ENCODE measurements at places on chromosomes 13 and 19. TPM values are rescaled to one million over a fixed set of nuclear protein-coding genes. Genes with fewer than 3 reads are reported as not detected.

The HNRNPA1L2 gene
- 0.81 TPM for polyA plus RNA-seq

The GPR42 gene
- polyA plus RNA-seq: not detected

The CDX2 gene
- polyA plus RNA-seq: not detected

The MARCHF2 gene
- polyA plus RNA-seq: 39.1 TPM

The PSG5 gene
- polyA plus RNA-seq: not detected

The NLRP7 gene
- polyA plus RNA-seq: not detected

The ONECUT3 gene
- not detected for polyA plus RNA-seq

The BICRA gene
- polyA plus RNA-seq: 0.63 TPM

DNA sequence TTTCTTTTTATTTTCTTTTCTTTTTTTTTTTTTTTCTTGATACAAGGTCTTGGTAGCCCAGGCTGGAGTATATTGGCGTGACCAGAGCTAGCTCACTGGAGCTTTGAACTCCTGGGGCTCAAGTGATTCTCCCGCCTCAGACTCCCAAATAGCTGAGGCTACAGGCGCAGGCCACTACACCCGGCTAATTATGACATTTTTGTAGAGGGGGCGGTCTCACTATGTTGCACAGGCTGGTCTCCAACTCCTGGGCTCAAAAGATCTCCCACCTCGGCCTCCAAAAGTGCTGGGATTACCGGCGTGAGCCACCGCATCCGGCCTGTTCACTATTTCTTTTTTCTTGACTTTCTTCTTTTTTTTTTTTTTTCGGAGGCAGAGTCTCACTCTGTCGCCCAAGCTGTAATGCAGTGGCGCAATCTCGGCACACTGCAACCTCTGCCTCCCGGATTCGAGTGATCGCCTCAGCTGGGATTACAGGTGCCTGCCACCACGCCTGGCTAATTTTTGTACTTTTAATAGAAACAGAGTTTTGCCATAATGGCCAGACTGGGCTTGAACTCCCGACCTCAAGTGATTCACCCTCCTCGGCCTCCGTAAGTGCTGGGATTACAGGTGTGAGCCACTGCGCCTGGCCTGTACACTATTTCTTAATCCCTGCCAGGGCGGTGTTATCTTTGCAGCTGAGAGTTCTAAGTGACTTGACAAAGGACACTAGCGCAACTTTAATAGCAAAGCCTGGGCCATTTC, 37.1 kb upstream of the LSM14A start:
- DNase-seq: no peak

DNA sequence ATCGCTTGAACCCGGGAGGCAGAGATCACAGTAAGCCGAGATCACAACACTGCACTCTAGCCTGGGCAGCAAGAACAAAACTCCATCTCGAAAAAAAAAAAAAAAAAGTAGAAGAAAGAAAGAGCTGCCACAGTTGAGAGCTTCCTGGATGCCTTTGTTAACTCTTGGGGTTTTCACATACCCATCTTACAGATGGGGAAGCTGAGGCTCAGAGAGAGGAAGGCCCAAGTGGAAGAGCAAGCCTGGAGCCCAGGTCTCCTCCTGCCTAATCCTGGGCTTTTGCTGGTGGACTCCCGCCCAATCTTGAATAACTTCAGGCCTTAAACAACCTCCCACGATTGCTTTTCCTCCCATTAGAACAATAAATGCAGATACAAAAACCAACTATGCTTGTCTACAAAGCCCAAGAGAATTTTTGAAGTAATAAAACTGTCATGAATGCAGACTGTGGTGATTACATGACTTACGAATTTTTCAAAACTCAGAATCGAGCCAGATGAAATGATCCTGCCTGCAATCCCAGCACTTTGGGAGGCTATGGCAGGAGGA, 41.7 kb downstream of the LTBP4 start:
- no peak for DNase-seq

DNA sequence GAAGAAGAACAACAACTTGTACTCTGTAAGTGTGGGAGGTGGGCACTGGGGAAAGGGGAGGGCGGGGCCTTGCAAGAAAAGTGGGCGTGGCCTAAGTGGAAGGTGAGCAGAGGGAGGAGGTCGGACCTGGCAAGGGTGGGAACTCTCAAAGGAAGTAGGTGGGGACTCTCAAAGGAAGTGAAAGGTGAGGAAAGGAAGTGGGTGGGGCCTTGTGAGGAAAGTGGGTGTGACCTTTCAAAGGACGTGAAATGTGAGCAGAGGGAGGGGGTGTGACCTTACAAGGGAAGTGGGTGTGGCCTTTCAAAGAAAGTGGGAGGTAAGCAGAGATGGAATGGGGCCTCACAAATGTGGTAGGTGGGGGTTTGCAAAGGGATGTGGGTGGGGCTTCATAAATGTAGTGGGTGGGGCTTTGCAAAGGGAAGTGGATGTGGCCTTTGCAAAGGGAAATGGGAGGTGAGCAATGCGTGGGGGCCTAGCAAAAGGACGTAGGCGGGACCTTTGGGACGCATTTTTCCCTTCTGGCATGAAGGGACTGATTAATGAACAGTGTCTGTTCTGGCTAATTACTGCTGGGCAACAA, 25.9 kb downstream of the ACSBG2 start:
- DNase-seq: no peak

DNA sequence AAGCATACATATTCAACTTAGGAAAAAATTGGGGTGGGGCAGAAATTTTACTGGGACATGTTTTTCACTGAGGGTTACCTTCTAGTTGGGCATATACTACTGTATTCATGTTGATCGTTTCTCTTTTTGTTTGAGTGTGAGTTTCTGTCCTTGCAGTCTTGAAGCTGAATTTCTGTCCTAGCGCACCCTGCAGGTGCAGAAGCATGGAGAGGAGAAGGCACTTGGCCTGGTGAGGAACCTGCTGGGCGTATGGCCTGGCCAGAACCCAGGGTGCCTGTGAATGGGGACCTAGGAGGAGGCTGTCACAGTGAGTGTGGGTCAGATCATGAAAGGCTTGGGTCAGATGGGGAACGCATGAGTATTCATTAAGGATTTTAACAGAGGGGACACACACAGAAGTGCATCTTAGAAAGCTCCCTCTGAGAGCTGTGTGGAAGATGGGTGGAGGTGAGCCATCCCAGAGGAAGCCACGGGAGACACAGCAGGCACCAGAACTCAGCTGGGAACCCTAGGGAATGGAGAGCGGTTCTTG, 36.8 kb downstream of the SERP2 start:
- no peak for DNase-seq

DNA sequence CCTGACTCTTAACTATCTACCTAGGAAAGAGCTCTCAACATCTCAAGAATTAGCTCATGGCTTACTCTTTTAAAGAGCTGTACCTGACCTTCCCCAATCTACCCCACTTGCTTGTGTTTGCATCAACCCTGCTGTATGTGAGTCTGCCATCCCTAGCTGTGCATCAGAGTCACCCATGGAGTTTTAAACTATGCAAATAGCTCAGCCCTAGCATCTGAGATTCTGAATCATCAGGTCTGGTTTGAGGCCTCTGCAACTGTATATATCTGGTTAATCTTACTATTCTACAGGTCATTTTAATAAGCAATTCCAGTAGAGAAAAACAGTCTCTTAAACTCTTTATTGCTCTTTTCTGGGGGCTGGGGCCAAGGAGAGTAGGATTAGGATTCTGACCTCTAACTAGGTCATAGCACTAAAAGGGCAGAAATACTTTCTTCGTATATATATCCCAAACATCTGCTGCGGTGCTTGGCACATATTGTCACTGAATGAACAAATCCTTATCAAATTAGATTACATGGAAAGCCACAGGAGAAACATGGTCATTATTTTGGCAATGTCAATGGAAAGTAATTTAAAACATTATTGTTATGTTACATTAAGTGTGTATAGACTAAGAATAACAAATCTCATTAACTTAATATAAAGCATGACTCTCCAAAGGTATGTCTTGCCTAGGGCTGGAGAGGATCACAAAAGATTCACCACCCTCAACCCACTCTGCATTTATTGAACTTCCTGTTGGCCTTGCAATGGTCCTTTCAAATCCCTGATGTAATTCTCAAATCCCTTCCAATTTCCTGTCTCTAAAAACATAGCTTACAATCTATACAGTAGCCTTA, 232.2 kb downstream of the DACH1 start:
- no peak for DNase-seq

- DNase-seq: no peak
Measured at GRCh38 chr13:22027566-22027965, 356.7 kb downstream of the FGF9 start.

- no peak for DNase-seq
Measured at GRCh38 chr19:10835089-10835753, 791 bp downstream of the TMED1 start.

- DNase-seq: no peak
Measured at GRCh38 chr13:56515441-56515840, 625.3 kb upstream of the PRR20A start.

DNA sequence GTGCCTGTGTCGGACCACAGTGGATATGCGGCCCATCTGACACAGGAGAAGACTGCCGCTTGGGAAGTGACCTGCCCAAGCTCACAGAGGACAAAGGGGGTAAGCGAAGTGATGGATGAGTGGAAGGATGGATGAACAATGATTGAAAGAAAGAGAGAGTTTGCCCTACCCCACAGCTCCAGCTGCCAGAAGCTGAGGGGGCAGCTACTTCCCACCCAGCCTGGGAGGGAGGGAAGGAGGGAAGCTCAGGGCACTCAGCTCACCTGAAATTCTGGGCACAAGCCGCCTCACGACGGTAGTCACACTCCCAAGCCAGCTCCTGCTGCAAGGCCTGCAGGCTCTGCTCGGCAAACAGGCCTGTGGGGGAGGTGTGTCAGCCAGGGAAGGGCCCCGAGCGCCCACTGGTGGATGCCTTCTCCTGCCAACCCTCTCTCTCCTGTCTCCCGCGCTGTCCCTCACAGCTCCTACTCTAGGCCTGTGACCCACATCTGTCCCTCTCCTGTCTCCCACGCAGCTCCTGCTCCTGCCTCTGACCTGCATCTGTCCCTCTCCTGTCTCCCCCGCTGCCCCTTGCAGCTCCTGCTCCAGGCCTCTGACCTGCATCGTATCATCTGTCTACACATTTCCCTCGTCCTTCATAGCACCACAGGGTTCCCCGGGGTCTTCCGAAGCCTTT, 12.0 kb upstream of the NUMBL start:
- DNase-seq: no peak

DNA sequence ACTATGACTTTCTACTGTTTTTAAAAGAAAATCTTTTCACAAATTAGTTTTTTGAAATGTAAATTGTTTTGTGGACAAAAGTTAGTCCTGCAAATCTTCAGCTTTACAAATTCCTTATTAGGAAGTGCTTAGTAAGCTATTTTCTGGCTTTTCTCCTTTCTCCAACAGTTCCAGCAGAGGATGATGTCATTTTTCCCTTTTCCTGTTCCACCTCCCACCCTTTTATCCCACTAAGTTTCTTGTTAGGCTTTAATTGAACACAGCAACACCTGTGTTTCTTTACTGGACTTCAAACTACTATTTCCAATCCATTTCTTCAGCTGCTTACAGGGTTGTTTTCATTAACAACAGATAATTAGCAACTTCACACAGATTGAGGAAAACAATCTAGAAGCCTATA, 389.2 kb downstream of the NDFIP2 start:
- no peak for DNase-seq

GRCh38 chr13:31334547-31334946, 134.8 kb downstream of the B3GLCT start:
- no peak for DNase-seq

GRCh38 chr13:49323344-49323743, 75.6 kb downstream of the CDADC1 start:
- no peak for DNase-seq

DNA sequence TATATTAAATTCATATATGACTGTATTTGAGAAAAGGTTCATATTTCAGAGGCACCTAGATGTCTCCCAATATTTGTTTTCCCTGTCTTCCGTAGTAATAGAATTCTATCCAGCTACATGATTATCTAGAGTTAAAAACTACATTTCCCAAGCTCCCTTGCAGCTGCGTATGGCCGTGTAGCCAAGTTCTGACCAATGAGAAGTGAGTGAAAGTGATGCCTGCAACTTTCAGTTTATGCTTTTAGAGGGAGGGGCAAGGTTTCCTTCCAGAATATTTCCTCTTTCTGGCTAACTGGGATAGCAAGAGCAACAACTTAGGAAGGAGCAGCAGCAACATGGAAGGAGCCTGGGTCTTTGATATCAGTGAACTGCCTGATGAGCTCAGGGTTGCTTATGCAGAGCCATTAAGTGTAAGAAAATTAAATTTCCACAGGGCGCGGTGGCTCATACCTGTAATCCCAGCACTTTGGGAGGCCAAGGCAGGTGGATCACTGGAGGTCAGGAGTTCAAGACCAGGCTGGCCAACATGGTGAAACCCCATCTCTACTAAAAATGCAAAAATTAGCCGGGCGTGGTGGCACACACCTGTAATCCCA, 23.2 kb upstream of the CYP2A13 start:
- no peak for DNase-seq

DNA sequence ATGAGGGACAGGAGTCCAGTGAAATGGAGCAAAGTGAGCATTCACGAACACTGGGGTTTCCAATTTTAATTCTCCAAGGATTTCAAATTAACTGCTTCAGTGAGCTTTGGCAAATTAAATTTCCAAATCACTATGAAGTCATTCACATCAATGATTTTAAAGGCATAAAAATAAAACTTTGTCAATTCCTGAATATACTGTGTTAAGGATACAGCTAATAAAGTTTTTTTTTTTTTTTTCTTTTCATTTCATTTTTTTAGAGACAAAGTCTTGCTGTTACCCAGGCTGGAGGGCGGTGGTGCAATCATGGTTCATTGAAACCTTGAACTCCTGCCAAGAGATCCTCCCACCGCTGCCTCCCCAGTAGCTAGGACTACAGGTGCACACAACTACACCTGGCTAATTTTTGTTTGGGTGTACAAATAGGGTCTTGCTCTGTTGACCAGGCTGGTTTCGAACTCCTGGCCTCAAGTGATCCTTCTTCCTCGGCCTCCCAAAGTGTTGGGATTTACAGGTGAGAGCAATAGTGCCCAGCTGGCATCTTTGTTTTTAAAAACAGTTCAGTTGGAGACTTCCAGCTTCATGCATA, 21.9 kb downstream of the RBM26 start:
- no peak for DNase-seq

GRCh38 chr19:37243206-37243632, 25.2 kb downstream of the ZNF383 start:
- DNase-seq: no peak

GRCh38 chr13:39450176-39450575, 152.8 kb downstream of the LHFPL6 start:
- DNase-seq: no peak

DNA sequence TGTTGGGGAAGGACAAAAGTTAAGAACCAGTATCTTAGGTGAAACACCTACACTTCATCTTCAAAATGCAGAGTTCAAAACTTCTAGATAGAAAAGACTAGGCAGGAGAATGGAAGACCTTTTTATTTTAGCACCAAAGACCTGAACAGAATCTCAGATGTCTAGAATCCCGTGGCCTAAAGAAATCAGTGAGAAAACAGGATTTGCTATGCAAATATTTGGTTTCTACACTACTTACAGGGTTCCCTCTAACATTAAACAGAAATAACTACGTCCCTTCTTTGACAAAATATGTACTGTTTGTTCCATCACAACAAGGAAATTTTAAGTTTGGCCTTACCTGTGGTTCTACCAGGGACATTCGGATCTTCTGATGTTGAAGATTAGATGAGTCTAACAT, 21.5 kb downstream of the DIS3 start:
- no peak for DNase-seq
